ENCODE measurements at places on chromosomes 16 and 17.

DNA sequence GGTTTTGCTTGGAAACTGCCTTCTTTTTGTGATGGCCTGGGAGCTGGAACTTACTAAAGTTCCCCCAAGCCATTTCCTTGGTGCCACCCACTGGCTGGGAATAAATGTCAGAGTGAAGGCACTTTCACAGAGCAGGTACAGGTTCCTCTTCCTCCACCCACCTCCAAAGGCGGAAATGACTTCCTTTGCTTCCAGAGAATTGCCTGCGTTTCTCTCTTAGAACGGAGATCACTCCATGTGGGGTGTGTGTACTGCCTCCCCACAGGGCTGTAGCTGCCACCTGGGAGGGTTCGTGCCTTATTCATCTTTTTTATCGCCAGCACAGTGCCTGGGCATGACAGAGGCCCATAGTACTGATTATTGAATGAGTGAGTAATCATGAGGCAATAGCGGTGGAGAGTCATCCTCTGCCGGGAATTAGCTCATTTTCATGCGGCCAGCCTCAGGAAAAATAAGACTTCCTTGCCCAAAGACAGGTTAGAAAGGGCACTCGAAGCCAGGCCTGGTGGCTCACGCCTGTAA is 32.2 kb upstream of the HAS3 start:
- DNase-seq, result no peak

DNA sequence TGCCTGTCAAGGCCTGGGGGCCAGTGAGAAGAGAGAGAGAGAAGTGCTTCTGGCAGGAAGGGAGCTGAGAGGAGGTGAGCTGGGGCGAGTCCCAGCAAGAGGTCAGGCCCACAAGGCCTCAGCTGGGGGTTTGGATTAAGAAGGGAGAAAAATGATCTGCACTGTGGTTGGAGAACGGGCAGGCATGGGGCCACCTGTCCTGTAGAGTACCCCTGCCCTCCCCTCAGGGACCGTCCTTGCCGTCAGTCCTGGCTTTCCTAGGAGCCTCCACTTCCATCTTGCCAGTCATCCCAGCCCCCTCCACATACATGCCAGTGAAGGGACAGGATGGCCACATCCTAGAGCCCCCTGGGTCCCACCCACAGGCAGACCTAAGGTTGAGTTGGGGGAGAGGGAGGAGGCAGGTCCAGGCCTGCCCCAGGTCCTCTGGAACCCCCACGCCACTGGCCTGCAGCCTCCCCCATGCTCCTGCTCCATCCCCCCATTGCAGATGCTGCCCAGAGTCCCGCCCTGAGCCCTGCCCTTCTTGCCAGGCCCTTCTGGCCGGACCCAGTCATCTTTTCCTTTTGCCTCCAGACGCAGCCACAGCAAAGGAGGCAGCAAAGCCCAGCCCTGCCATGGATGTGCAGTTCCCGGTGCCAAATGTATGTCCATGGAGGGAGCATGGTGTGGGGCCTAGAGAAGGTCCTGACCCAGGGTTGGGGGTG is 18.9 kb downstream of the KATNB1 start:
- DNase-seq, result no peak

DNA sequence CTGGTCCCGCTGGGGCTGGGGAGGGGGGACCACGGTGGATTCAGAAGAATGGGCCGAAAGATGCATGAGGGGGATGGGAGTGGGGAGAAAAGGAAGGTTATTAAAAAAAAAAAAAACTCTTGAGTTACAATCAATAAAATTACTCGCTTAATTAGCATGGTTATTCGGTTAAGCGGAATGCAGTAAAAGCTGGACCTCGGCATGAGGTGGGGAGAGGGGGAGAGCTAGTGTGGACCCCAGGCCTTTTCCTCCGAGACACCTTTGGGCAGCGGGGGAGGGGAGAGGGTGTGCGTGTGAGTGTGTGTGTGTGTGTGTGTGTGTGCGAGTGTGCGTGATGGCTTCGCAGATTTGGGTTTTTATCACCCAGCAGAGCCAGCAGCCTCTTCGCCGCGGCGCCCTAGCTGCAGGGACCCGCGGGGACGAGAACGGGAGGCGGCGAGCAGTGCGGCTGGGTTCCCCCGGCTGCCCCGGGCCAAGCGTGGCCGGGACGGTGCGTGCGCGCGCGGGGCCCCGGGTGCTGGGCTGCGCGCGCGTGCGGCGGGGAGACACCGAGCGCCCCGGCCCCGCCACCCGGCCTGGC is 3.7 kb downstream of the BAHCC1 start:
- no peak for DNase-seq

- DNase-seq, result peak; percentile 55
Observed at GRCh38 chr17:76265624-76266243, 586 bp downstream of the UBALD2 start.

- DNase-seq, result no peak
Observed at GRCh38 chr16:72132726-72133125, 39.1 kb downstream of the DHX38 start.

DNA sequence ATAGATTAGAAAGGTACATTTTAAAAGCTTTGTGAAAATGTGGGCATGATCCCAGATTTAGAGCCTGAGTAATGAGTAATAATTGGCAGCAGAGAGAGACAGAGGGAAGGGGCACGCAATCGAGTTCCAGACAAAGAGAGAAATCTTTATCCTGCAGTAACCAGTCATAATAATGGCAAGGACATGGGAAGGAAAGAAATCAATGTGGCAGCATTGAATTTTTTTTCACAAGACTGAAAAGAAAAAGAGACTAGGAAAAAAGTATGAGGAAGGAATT is 790.8 kb upstream of the SOX9 start:
- no peak for DNase-seq

DNA sequence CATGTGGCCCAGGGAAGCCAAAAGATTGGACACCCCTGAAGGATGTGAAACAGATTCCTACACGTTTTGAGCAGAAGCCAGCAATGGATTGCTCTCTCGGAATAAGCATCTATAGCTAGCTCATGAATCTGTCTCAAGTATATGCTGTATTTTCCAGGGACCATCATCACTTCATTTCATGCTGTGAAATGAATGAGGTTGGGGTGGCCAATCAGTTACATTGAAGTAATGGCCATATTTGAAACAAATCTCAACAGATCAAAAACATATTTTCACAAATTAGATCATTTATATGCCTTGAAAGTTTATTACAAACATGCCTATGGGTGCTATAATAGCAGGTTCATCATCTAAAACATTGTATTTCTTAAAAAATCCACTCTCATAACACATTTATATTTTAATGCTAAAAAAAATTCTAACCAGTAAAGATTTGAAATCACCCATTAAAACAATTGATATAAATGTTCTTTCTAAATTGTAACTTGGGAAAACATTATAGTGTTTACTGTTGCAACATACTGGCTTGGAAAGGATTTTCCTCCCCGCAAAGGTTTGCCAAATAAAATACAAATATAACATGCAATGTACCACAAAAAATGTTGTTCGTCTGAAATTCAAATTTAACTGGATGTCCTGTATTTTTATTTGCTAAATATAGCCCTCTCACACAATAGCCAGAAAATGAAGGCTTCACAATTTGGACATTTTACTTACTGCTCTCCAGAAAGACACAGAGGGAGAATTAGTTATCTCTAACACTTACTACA is 743.6 kb downstream of the KCNJ2 start:
- DNase-seq, result no peak

GRCh38 chr16:47888142-47888541 is 267.7 kb downstream of the ABCC12 start:
- DNase-seq, result no peak

DNA sequence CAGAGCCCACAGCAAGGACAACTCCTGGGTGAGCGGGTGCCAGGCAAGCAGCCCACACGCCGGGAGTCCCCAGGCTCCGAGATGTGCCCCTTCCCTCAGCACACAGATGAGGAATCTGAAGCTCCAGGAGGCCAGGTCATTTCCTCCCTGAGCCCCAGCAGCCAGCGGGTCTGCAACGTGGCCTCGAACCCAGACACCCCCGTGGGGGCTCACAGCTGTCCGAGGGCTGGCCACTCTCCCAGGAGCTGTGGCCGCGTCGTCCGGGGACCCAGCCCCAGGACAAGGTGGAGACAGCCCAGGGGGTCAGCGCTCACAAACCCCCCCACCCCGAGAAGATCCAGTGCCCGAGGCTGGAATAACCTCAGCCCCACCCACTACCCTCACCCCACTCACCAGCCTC is 17.4 kb upstream of the C1QTNF8 start:
- no peak for DNase-seq

DNA sequence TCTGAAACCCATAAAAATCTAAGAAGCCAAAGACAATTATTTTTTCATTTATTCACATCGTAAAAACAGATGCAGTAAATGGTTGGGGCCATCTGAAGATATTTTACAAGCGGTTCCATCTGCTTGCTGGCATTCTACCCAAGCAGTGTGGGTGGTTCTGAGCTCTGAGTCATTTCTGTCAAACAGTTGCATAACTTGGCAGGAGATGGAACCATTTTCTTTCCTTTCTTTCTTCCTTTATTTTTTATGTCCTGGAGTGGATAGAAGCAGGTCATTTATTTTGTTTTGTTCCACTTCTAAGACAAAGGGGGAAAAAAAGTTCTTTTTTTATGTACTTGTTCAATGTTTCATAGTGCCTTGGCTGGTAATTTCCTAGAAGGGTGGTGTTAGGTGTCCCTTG is 1151.9 kb upstream of the GOT2 start:
- peak; percentile 20 for DNase-seq

- DNase-seq, result peak; percentile 83
Observed at GRCh38 chr16:28108590-28109247, 45.2 kb upstream of the GSG1L start.

- DNase-seq, result no peak
Observed at GRCh38 chr16:76081967-76082366, 195.2 kb upstream of the CNTNAP4 start.

DNA sequence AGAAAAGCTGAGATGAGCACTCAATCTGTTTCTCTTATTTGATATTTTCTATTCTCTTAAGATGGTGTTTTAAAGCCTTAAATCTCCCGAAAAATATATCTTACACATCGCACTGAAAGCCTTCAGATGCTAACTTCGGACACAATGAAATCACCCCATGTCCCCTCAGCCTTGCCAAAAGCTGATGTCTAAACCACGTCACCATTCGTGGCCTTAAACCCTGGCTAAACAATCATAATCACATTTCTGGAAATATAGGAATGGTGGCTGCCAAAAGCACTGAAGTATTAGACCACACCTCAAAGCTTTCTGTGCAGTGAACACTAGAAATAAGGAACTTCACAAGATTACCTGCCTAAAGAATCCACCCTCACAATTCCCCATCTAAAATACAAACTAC is 402.7 kb downstream of the SOX9 start:
- no peak for DNase-seq

DNA sequence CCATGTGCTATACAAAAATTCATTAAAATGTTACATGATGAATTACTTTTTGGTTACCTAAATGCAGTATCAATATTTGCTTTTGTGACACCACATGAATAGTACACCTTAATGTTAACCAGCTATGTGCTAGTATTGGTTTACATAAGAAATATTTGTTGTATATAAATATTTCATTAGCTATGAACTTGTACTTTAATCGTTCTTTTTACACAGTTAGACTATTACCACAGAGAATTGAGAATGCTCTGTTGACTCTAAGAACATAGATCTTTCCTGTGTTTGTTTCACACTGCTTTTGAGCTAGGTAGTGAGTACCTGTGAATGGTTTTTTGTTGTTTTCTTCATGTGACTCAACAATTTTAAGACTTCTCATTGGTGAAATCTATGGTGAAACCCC is 93.4 kb downstream of the KANSL1 start:
- DNase-seq, result no peak

- no peak for DNase-seq
Observed at GRCh38 chr16:76579277-76579922, 302.2 kb downstream of the CNTNAP4 start.

- DNase-seq, result peak; percentile 77
Observed at GRCh38 chr17:76547183-76547641, 7.4 kb downstream of the PRCD start.

DNA sequence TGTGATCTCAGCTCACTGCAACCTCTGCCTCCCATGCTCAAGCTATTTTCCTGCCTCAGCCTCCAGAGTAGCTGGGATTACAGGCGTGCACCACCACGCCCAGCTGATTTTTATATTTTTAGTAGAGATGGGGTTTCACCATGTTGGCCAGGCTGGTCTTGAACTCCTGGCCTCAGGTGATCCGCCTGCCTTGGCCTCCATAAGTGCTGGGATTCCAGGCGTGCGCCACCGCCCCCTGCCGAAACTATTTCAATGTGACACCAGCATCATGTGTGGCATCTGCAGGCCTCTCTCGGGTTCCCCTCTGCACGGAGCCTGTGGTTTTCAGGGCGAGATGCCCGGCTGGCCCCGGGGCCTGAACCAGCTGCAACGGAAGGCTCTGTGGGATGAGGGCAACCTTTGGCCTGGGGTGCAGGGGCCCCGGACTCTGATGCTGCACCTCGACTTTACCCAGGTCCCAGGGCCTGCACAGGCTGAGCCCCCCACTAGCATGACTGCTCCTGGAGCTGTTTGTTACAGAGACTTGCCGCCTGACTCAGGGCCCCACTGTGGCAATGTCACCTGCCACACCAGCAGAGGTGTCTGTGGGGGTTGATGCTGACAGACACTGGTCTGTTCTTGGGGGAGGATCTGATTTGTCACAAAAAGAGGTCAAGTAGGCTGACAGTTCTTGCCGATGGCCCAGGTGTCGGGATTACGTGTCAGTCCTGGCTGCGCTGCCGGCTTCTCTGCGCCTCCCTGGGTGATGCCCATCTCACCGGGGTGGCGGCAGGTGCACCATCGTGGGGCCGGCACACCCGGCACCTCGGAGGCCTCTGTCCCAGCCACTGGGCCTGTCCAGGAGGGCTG is 8.6 kb upstream of the TEX19 start:
- DNase-seq, result peak; percentile 50

GRCh38 chr16:9123871-9124270 is 32.4 kb downstream of the HAPSTR1 start:
- peak; percentile 96 for DNase-seq

DNA sequence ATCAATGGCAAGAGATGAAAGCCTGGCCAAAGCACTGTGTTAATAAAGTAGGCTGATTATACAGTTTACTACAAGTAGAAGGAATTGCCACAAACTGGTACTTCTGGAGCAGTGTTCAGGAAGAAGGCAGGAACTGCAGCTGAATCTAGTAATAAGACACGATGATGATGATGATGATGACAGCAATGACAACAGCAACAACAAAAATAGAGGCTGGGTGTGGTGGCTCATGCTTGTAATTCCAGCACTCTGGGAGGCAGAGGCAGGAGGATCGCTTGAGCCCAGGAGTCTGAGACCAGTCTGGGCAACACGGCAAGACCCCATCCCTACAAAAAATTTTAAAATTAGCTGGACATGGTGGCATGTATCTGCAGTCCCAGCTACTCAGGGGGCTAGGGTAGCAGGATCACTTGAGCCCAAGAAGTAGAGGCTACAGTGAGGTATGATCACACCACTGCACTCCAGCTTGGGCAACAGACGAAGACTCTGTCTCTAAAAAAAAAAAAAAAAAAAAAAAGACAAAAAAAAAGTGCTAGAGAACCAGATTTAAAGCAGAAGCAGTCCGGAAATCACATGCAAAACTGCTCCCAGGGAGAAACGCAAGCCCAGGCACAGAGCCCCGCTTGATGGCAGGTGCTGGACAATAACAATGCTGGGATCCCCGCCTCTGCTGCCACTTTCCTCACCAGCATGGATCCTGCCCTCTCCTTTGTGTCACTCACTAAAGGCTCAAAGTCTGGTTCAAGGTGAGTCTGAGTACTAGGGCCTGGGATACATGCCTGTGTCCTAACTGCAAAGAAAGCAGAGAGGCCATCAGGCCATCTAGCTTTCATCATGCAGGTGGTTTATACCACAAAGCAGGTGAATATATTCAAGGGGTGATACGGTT is 44.8 kb downstream of the CPPED1 start:
- DNase-seq, result peak; percentile 49

Data from suppressor macrophage (primary cell).